Activated CD8-positive, alpha-beta memory T cell treated with anti-CD3 and anti-CD28 coated beads for 1 hour (primary cell): ENCODE measurements at places on chromosomes 2 and 18.

DNA sequence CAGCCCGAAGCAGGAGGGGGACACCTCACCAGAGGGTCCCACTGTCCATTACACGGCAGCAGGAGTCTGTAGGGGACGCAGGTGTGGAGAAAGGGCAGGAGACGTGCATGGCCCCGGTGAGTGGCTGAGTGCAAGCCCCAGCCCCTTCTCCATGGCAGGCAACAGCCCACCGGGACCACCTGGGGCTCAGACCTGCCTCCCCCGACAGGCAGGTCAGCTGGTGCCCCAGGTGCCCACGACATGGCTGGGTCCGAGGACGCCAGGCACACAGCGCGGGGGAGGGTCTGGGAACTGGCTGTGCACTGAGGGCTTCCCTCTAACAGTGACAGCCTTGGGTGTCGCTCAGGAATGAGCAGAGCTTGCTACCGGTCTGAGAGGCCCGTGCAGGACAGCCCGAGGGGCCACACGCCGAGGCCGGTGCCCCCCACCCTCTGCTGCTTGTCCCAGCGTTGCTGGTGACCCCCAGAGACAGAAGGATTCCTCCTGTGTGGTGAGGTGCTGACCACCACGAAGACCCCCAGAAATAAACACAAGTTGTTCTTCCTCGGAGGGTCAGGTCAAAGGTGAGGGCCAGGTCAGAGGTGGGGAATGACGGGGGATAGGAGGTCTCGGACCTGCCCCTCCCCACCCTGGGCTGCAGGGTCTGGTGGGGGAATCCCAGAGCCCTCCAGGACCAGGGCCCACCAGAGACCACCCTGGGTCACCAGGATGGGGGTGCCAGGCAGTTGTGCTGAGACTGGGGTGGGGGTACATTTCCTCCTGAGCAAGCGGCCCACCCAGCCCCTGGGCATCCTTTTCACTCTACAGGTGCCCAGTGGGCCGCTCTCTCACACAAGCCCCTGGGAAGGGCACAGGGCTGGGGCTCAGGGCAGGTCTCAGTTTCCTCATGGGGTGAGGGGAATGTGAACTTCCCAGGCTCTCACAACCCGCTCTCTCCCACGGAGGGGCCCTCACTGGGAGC, 50.6 kb downstream of the SLC66A2 start:
- DNase-seq: no peak

- no peak for DNase-seq
These were observed 31.9 kb downstream of the BMP10 start for GRCh38 chr2:68839260-68839833.

DNA sequence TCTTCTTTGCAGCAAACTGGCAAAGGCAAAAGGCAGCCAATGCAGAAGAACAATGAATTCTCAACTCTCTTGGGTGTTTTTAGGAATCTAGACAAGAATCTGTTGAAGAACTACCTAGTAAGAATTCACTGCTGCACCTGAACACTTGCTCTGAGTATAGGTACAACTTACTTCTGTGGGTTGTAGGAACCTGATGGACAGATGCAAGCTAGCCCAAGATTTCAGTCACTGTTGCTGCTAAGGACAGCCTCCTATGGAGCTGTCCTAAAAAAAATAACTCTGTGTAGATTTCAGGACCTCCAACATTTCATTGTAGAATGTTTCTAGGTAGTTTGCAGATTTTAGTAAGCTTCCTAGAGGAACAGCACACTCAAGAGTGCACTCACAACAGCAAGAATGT, 363.5 kb downstream of the CBLN2 start:
- DNase-seq: no peak

DNA sequence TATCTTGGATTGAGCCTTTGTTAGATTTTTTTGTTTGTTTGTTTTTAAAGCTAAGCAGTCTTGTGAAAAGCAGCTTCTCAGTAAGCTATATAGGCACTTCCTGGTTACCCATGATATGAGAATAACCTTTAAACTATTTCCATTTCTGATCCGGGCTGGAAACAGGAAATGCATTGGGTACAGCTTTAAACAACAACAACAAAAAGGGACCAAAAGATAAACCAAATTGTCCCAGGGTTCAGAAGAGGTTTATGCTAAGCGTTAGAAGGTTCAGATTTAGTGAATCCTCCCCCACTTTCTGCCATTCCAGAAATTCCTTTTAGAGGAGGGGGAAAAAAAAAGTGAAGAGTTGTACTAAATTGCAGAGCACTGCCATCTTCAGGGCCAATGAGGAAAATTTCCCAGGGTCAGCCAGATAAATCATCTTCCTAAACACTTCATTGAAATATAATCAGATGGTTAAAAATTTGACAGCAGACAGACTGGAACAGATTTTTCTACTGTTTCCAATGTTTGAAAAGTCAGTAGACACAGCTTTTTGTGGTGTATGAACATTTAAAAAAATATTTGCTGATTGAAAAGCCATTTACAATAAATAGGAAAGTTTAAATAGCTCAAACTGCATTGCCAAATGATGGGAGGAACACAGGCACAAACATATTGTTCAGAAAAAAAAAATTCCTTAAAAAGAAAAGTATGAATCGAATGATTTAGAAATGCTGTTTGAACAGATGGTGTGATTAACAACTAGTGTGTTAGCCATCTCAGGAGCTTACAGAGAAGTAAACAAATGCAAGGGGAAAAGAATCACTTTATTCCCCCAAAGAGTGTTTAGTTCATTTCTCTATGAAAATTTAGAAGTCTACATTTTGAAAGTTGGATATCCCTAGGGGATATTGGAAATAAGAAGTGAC, 189.9 kb upstream of the TANK start:
- DNase-seq: no peak

- DNase-seq: no peak
These were observed 7.0 kb downstream of the CTIF start for GRCh38 chr18:48545757-48546321.

- DNase-seq: no peak
These were observed 441.4 kb downstream of the PARD3B start for GRCh38 chr2:204986641-204987040.

DNA sequence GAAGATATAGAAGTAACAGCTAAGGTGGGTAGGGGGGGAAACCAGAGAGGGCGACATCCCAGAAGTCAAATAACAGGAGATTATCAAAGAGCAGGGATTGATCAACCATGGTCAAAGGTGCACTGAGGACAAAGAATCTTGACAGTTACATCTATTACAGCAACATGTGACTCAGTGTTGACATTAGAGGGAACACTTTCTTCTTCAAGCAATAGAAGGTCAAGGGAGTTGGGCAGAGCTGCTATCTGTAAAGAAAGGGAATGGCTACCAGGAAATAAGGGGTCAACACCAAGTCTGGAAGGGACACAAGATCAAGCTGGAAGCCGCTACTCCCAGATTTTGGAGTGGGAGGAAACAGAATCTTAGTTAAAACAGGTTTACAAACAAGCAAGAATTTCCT, 611.0 kb downstream of the TSN start:
- DNase-seq: no peak

GRCh38 chr2:202757339-202757738, 114.2 kb downstream of the ICA1L start:
- DNase-seq: no peak

GRCh38 chr2:233855345-233855744, 1.0 kb upstream of the HJURP start:
- DNase-seq: no peak

- DNase-seq: no peak
These were observed 69.8 kb upstream of the GALNT3 start for GRCh38 chr2:165863810-165864261.

GRCh38 chr18:9994701-9995235, 81.0 kb downstream of the VAPA start:
- no peak for DNase-seq

DNA sequence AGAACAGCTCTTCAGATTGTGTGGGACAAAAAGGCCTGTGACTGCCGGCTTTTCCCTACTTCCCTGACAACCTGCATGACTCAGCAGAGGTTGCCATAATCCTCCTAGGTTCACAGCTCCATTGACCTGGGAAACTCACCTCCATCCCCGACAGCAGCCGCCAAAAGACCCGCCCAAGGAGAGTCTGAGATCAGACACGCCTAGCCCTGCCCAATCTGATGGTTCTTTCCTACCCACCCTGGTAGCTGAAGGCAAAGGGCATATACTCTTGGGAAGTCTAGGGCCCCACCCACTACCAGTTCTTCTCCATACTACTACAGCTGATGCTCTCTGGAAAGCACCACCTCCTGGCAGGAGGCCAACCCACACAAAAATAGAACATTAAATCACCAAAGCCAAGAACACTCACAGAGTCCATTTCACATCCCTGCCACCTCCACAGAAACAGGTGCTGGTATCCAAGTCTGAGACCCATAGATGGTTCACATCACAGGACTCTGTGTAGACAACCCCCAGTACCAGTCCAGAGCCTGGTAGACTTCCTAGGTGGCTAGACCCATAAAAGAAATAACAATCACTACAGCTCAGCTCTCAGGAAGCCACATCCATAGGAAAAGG, 140.6 kb downstream of the NETO1 start:
- DNase-seq: no peak

DNA sequence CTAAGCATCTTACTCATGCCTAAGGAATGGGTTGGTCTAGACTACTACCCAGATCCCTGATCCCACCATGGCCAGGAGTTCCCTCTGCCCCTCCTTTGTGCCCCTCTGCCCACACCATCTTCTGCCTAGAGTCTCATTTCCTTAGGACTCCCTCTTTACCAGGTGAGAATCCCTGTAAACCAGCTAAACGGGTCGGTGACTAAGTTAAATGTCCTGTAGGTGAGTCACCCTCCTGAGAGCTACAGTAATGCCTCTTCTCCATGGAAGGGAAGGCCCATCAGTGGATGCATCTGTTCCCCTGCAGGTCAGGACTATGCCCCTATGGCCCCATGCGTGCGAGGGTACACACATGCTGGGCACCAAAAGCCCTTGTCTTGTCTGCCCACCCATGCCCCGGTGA, 25.4 kb downstream of the PTGR3 start:
- no peak for DNase-seq

DNA sequence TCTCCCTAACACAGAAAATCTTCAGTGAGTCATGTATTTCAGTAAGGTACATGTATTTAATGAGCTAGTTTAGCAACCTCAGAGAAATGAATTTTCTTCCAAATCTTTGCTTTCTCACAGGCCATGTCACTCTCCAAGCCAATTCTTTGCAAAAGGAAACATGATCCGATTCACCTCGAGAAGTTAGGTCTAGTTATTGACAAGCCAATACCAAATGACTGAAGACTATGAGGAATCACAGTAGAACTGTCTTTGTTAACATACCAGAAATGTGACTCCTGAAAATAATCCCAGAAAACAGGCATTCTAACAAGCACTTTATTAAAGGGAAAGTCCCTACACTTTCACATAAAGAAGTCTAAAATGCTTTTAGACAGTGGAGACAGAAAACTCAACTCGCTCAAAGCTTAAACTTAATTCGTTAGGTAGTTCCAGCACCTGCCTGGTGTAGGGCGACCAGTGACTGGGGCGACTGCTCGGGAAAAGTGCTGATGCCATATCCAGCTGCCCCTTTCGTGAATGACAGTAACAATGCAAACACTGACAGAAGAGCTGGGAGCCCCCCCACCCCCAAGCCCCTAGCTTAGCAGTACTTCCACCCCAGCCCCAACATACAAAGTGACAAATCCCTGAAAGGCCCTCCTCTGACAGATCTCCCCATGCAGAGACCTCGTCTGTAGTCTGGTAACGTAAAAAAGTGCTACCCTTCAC, 1.8 kb downstream of the MEMO1 start:
- no peak for DNase-seq

DNA sequence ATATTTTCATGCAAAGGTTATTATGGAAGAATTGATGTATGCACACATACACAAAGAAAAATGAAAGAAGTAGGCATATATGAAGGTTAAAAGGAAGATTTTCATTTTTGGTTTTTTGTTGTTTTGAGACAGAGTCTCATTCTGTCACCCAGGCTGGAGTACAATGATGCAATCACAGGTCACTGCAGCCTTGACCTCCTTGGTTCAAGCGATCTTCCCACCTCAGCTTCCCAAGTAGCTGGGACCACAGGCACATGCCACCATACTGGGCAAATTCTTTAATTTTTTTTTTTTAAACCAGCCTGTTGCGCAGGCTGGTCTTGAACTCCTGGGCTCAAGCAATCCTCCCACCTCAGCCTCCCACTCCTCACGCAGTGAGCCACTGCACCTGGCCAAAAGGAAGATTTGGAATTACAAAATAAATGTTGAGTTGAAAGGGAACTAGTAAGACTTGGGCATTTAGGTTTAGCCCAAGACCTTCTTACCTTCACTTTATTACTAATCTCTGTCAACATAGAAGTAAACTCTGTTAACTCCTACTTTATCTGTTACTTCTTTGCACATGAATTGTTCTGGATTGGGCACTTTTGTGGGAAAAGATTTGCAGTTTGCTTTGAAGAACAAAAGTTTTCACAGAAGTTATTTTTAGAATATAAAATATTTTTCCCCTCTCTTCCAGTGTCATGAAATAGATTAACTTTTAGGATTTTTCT, 31.7 kb upstream of the NBEAL1 start:
- DNase-seq: no peak
